Karpas-422 (cell line): ENCODE measurements at places on chromosomes 6 and 20.

- no peak for DNase-seq
Observed at GRCh38 chr6:163099621-163100171, 314.8 kb upstream of the QKI start.

DNA sequence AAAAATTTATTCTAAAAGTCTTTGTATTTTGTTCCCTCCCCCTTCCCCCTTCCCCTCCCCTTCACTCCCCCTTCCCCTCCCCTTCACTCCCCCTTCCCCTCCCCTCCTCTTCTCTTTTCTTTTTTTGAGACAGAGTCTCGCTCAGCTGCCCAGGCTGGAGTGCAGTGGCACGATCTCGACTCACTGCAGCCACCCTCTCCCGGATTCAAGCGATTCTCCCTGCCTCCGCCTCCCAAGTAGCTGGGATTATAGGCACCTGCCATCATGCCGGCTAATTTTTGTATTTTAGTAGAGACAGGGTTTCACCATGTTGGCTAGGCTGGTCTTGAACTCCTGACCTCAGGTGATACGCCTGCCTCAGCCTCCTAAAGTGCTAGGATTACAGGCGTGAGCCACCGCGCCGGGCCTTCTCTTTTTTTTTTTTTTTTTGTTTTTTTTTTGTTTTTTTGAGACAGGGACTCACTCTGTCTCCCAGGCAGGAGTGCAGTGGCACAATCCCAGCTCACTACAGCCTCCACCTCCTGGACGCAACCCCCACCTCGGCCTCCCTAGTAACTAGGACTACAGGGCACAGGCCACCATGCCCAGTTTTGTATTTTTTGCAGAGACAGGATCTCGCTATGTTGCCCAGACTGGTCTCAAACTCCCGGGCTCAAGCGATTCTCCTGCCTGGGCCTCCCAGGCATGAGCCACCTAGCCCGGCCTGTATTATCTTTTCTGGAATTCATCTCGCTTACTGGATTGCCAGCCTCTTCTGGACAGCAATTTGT is 1.1 kb upstream of the AFG1L start:
- DNase-seq: peak; percentile 40

DNA sequence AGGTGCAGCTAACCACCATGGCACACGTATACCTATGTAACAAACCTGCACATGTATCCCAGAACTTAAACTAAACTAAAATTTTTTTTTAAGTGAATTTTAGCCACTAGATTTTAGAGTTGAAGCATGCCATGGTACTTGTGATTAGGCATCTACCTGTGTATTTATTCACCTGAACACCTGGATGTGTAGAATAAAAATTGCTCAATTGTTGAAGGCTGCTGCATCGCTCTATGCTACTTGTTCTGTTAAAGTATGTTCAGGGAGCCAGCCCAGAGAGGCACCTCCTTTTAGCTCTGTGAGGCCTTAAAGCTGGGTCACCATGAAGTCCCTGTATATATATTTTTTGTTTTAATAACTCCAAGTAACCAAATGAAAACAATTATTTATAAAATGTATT is 28.3 kb downstream of the SLC22A3 start:
- no peak for DNase-seq

- DNase-seq: peak; percentile 47
Observed at GRCh38 chr6:111740506-111740905, 132.7 kb downstream of the FYN start.

GRCh38 chr20:10729785-10730184 is 56.0 kb upstream of the JAG1 start:
- no peak for DNase-seq

GRCh38 chr6:159092631-159093030 is 47.8 kb upstream of the TAGAP start:
- no peak for DNase-seq

GRCh38 chr6:2818593-2818992 is 23.1 kb downstream of the SERPINB1 start:
- DNase-seq: no peak

DNA sequence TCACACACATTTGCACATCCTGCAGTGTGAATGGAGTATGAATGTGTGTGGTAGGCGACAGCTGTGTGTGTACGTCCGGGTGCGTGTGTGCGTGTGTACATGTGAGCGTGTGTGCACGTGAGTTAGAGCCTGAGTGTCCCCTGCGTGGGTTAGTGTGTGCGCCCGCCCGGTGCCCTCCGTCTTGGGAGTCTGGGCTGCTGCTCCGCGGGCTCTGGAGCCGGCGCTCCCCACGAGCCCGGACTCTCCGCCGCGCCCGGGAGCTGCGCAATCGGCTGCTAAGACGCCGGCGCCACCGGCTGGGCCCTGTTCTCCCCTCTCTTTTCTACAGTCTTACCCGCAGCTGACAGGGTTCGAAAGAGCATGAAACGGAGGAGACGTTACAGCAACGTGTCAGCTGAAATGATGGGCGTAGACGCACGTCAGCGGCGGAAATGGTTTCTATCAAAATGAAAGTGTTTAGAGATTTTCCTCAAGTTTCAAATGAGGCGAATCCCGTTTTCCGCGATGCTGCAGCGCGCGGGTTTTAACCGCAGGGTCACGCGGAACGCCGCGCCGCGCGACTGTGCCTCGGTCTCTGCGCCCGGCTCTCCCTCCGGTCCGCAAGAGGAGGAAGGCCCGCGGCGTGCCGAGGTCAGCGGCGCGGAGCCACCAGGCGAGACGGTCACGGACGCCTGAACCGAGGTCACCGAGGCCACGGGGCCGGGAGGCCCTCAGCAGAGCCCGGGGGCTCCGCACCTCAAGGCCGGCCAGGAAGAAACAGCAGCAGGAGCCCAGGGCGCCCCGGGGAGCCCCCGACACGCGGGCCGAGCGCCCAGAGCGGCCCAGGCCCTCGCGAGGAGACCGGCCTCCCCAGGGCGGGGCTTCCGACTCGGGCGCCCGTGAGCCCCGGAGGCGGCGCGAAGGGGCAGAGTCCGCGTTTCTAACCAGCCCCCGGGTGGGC is 95.3 kb upstream of the BHLHE23 start:
- DNase-seq: no peak

DNA sequence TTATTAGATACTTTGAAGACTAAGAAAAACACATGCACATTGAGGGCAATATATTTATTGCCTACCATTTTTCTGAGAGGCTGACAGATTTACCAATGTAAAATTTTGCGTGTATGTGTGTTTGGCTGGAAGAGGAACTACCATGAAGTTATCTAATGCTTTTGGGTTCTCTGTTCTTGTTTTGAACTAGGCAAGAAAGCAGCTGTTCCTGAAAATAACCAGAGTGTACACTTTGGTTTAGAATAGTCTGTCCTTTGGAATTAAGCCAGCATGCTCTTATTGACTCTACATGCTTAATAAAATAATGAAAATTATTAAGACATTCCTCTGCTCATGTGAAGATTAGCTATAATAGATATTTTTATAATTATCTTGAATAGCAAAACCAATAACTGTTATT is 129.2 kb downstream of the MYB start:
- DNase-seq: no peak

DNA sequence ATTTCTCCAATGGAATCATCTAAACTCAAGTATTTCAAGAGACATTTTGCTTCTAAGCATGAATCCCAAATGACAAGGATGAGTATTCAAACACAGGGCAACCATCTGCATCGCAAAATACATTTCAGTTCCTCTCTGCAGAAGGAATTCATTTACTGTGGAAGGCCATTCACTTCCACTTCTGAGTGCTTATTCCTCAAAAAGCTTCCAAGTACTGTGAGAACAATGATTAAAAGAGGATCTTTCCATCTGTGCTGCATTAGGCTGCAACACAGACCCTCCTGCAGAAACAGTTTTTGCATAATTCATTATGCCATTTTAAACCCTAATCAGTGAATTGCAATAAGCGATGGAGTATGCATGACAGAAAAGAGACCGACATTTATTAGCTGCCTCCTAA is 52.5 kb downstream of the ARHGAP18 start:
- no peak for DNase-seq

DNA sequence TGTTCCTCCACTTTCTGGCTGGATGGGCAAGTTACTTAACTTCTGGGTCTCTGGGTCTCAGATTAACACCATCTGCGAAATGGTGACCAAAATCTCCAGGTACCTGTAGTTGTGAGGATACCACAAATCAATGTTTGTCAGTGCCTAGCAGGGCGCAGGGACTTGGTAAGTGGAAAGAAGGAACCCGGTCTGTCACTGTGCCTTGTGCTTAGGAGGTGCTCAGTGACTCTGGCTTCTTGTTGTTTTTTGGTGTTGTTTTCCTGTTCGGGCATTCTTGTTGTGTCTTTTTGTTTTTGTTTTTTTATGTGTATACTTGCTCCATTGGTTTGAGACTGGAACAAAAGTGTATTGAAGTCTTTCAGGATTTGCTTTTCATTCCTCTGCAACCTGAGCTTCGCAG is 17.8 kb downstream of the TM9SF4 start:
- no peak for DNase-seq

- no peak for DNase-seq
Observed at GRCh38 chr6:31265926-31266325, 6.0 kb downstream of the HLA-C start.

DNA sequence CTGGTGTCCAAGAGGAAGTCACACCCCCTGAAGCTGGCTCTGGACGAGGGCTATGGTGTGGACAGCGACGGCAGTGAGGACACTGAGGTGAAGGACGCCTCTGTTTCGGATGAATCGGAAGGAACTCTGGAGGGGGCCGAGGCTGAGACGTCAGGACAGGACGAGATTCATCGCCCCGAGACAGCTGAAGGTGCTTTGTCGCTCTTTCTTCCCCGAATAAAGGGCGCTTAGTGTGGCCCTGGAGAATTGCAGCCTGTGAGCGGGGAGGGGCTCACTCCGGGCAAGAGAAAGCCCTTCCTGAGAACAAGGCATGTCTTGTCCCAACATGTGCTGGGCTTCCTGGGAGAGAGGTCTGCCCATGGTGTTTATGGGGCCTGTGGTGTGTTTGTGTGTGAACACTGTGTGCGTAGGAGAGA is 41.4 kb downstream of the MYT1 start:
- DNase-seq: no peak

- no peak for DNase-seq
Observed at GRCh38 chr6:11921017-11921438, 91.1 kb upstream of the HIVEP1 start.

GRCh38 chr20:17843246-17844132 is 125.1 kb downstream of the SNX5 start:
- no peak for DNase-seq

- peak; percentile 76 for DNase-seq
Observed at GRCh38 chr6:108250240-108250866, 10.5 kb downstream of the SNX3 start.

DNA sequence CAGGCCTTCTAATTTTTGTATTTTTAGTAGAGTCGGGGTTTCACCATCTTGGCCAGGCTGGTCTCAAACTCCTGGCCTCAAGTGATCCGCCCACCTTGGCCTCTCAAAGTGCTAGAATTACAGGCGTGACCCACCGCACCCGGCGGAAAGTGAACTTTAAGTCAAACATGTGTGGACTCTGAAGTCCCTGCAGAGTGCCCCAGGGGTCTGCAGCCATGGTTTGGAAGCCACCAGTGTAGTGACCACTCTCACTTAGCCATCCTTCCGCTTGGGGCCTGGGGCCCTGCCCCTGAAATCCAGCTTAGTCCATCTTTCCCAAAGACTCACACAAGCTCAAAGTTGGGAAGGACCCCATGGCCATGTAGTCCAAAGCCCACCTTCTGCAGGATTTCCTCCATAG is 164.5 kb downstream of the GRM4 start:
- DNase-seq: no peak

- no peak for DNase-seq
Observed at GRCh38 chr6:115404446-115404845, 656.2 kb downstream of the FRK start.

DNA sequence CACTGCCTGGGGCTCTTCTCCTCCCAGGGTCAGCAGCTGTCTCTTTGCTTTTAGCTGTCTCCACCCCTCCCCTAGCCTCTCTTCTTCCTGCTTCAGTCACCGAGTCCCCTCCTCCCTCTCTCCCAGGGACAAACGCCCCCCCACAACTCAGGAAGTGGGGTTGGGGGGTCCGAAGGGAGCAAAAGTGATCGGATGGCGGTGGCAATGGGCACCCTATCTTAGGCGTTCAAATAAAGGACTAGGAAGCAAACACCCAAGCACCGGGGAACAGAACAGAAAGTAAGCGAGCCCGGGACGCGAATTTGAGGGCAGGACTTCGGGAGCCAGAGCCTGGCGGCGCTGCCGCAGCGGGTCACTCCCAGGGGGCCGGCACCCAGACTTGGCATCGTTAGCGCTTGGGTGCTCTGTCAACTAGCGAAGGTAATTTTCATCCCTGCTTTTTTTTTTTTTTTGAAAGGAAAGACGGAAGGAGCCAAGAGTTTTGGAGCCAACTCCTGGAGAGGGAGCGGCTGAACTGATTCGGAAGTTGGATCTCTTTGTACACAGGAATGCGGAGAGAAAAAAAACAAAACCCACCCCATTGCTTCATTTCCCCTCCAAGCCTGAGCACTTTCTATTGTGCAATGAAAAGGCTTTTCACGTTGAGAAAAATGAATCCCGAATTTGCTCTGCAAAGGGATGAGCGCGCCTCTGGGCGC is 815 bp upstream of the ITPR3 start:
- DNase-seq: peak; percentile 73

GRCh38 chr20:53926428-53927028 is 143.9 kb downstream of the BCAS1 start:
- peak; percentile 86 for DNase-seq

DNA sequence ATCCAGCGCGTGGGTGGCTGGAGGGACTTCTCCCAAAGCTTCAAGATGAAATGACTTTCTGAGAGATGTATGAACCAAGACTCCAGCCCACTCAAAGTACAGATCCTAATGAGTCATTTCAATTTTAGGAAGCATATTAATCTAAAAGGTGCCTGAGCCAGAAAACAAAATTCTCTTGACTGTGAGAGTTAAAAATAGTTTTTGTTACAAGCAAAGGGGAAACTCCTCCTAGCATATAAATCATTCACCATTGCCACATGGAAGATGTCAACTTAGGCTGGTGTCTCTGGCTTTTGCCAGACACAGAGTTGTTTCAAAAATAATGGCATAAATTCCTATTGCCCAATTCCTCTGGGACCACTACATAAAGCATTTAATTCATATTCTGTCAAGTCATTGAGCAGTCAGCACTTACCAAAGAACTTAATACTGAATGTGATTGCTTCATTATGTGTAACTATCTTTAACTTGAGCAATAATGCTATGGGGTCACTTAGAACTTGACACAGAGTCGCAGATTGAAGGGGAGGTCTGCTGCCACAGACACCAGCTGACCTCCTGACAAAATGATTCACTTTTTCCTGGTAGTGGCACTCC is 280.6 kb downstream of the SLC35F1 start:
- no peak for DNase-seq

GRCh38 chr6:164048840-164049516 is 634.5 kb downstream of the QKI start:
- DNase-seq: no peak
